ENCODE measurements at places on chromosomes 2 and 18. TPM values are rescaled to one million over a fixed set of nuclear protein-coding genes. Genes with fewer than 3 reads are reported as not detected.

GRCh38 chr2:170554278-170554955 lies 160.7 kb upstream of the SP5 start:
- no peak for DNase-seq

- DNase-seq = no peak
Measured at GRCh38 chr2:20668451-20668850, 1.5 kb downstream of the GDF7 start.

DNA sequence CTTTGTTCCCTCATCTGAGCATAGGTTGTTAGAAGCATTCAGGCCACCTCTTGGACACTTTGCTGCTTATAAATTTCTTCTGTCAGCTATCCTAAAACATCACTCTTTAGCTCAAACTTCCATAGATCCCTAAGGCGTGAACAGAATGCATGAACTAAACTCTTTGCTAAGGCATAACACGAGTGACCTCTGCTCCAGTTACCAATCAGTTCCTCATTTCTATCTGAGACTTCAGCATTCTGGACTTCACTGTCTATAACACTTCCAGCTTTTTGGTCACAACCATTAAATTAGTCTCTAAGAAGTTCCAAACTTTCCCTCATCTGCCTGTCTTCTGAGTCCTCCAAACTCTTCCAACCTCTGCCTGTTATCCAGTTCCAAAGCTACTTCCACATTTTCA lies 8.3 kb upstream of the VWA3B start:
- DNase-seq = no peak

- DNase-seq = no peak
Measured at GRCh38 chr2:183029219-183029618, 9.0 kb downstream of the NCKAP1 start.

DNA sequence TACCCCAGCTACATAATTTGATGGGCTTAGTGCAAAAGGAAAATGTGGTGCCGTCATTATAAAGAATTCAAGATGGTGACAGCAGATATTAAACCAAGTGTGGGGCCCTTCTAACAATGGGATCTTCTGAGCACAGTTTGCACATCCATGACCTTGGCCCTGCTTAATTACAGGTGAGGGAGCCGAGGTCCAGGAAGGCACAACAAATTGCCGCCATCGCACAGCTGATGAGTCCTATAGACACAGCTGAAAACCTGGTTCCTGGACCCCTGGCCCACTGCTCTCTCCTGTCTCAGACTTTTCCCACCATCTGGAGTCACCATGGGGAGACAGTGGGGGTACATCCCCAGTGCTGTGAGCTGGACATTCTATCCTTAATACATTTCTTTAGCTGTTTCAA lies 95.8 kb upstream of the MAP4K3 start:
- no peak for DNase-seq

DNA sequence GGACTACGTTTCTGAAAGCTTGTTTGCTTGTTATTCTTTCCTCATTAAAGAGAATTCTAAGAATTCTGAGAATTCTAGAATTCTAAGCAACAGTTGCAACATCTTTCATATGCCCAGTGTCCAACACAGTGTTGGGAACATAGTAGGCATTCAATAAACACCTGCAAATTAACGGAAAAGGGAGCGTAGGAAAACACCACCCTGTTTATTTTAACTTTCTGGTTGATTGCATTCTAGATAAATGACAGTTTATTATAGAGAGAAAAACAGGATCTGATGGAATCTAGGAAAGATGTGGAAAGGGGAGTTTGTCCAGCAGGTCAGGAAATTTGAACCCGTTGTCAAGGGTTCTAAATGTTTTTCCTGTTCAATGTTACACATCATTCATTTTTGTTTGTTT lies 24.2 kb upstream of the EFEMP1 start:
- no peak for DNase-seq

DNA sequence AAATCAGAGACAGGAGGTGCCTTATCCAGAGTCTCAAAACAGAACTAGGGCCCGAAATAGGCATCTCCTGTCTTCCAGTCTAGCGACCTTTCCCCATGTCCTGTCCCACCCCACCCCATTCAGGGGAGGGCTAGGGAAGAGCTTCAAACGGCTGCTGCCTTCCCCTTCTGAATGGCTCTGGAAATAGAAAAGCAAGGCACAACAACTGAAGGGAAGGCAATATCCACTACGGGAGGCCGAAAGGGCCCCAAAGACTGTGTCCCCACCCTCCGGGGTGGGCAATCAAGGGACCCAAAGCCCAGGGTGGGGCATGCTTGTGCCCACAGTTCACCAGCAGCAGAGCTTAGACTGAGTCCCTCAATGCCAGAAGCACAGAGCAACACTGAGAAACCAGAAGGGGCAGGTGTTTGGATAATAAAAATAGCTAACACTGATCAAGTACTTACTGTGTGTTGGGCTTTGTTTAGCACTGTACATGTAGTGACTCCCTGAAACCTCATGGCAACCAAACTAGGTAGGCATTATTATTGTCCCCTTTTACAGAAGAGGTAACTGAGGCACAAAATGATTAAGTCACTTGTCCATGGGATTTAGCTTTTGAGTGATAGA lies 38.5 kb downstream of the CYRIA start:
- no peak for DNase-seq

DNA sequence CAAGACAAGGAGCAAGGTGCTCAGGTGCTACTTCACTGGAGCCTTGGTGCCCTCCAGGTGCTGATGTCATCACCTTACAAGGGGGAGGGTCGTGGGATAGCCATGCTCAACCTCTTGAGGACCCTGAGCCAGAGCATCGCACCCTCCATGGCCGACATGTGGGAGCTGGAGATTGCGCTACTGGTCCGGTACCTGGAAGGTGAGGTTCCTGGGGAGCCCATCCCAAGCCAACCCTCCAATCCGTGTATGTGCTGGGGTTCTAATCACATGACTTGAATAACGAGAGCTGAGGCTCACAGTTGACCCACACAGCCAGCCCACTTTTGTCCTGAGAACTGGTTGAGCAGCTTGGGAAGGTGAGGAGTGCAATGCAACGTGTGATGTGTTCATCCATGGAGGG lies 25.9 kb downstream of the MROH2A start:
- no peak for DNase-seq

- no peak for DNase-seq
Measured at GRCh38 chr18:76314496-76314895, 180.5 kb downstream of the ZNF516 start.

- no peak for DNase-seq
Measured at GRCh38 chr2:130975729-130976128, 117.5 kb downstream of the FAM168B start.

DNA sequence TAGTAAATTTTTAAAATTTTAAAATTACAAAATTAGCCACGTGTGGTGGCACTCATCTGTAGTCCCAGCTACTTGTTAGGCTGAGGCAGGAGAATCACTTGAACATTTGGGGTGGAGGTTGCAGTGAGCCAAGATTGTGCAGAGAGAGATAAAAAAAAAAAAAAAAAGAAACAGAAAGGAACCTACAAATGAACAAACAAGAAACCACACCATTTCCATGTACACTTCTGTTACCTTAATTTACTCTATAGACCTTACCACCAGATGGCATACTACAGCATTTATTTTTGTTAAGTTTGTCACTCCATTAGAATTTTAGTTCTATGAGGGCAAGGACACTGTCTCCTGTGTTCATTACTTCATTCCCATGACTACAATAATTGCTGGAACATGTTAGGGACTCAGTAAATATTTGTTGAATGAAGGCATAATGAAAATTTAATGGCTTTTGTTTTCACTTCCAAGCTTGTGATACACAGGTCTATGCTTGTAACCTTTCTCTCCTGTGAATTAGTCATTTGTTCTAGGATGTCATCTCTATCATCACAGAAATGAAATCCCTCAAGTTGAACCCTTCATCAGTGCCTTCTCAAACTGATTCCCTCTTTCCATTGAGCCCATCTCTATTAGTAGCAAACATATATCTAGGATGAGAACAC lies 76.0 kb downstream of the ARHGAP15 start:
- DNase-seq = no peak

DNA sequence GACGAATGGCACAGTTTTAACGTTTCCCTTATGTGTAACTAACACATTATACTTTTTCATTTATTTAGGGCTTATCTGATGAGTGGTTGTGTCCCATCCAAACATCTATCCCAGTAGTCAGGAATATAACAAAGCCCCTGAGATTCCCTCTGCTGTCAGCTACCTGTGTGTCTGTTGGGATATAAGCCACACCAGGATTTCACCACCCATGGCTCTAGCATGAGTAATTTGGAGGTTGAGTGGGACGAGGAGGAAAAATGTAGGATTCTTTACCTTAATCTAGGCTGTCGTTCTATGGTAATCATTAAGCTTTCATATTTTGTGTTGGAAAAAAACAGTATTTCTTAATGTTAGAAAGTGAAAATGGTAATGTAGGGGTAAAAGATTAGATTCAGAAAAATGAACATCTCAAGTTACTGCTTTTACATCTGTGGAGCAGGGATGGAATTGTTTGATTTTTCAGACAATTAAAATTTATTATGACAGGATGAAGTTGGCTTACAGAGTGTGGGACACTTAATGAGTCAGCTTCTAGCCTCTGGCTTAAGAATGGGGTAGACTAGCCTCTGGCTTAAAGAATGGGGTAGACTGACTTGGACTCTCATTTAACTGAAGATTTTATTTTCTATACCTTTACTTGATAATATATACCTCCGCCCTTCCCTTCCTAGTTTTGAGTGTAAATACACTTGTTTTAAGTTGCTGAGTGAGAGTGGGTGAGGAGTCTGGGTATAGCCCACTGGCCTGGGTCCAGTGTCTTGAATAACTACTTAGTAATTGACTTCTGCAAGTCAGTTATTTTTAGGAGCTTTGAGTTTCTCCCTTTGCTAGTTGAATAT lies 88.5 kb upstream of the RANBP2 start:
- DNase-seq = no peak

GRCh38 chr18:6254456-6254855 lies 160.3 kb downstream of the L3MBTL4 start:
- DNase-seq = no peak

- no peak for DNase-seq
Measured at GRCh38 chr2:234514873-234515638, 18.2 kb upstream of the ARL4C start.

- no peak for DNase-seq
Measured at GRCh38 chr2:140338795-140339194, 1558.6 kb upstream of the NXPH2 start.

GRCh38 chr2:9217838-9218770 lies 11.5 kb downstream of the ASAP2 start:
- no peak for DNase-seq

GRCh38 chr2:16252251-16252650 lies 311.9 kb downstream of the MYCN start:
- DNase-seq = no peak

- DNase-seq = no peak
Measured at GRCh38 chr2:224111576-224111975, 72.5 kb upstream of the SERPINE2 start.

DNA sequence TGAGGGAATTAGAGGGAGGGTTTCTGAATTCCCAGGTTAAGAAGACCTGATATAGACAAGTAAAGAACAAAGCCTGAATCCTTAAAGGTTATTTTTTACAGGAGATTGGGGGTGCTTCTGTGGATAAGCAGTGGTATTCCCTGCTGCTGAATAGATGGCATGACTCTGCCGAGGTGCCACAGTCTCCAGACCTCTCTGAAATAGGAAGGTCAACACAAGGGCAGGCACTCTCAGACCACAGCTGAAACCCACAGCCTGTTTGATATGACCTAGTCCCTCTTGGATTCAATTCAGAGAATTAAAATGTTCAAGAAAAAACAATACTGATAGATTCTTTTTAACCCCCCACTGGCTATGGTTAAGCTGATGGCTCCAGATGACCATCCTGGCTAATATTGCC lies 259.3 kb downstream of the PTGR3 start:
- DNase-seq = no peak

DNA sequence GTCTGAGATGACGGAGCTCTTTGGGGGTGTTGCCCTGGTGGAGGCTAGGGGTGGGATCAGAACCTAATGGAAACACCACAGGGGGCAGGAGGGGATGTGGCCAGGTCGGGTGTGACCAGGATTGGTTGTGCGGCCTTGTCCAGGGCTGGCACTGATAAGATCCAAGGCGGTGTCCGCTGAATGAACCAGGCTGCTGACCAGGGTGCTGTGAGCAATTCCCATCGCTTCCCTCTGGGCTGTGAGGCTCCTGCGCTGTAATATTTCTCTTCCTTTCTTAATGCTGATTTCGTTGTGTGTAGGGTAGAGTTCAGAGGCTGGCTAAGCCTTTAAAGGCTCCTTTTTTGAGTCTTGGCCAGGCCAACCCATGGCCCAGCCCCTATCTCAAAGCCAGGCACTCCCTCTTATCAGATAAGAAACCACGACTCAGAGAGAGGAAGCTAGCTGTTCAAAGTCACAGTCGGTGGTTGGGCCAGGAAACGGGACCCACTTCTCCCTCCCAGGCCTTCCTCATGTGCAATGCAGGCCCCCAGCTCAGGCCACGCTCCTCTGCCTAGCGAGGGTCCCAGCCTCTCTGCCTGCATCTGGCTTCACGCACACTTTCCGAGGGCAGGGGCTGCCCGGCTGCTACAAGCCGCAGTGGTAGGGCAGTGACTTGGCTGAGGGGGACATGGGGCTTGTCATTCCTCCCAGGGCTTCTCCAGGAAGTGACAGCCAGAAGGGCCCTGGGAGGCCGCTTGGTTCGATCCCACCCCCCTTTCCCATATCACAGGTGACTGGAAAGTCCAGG lies 26.0 kb upstream of the FOSL2 start:
- no peak for DNase-seq

DNA sequence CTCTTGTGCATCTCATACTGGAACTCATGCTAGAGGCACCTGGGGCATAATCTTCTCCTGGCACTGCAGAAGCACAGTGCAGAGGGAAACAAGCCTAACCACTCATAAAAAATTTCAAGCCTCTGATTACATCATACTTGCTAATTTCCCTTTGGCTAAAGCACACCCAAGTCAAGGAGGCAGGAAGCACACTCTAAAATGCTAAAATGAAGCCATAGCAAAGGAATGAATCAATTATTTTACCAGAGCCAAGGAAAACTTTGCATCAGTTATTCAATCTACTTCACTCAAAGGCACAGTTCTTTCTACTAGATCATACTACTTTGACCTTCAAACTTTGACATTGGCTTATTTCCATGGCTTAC lies 79.6 kb upstream of the SPOPL start:
- DNase-seq = peak; percentile 7

GRCh38 chr2:2691419-2691818 lies 360.3 kb upstream of the MYT1L start:
- DNase-seq = no peak

DNA sequence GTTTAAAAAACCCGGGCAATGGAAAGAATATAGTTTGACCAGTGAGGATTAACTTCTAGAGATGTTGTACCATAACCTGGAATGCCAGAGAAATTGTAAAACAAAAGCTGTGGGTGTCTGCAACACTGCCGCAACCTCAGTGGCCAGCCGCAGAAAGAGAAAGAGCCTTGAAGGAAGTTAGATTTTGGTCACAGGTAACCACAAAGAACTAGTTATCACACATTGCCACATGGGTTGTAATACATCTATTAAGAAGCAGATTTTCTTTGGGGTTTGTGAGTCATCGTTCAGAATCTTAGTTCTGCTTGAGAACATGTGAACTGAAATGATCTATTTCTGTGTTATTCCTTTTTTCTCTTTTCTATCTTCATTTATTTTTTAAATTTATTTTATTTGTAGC lies 222.9 kb upstream of the AGAP1 start:
- DNase-seq = no peak

- no peak for DNase-seq
Measured at GRCh38 chr2:184945326-184945725, 347.0 kb downstream of the ZNF804A start.

GRCh38 chr18:3631887-3632286 lies 181.9 kb downstream of the TGIF1 start:
- DNase-seq = no peak

Gene CFC1
- not detected for polyA plus RNA-seq

Gene EVX2
- not detected for polyA plus RNA-seq

Gene GCKR
- 0.36 TPM for polyA plus RNA-seq

Gene RBMS1
- polyA plus RNA-seq = 89.4 TPM

Gene CRYGD
- not detected for polyA plus RNA-seq

Gene EPG5
- polyA plus RNA-seq = 51.5 TPM

Gene CSRNP3
- polyA plus RNA-seq = 0.25 TPM

Gene UCN
- polyA plus RNA-seq = 0.40 TPM

Data from AG04450 (cell line).